Activated T-cell treated with anti-CD3 and anti-CD28 coated beads, Interleukin-2, amount 50 U/mL, for 4 hours (primary cell): ENCODE measurements at places on chromosomes 2 and 18. TPM values are rescaled to one million over a fixed set of nuclear protein-coding genes. Genes with fewer than 3 reads are reported as not detected.

DNA sequence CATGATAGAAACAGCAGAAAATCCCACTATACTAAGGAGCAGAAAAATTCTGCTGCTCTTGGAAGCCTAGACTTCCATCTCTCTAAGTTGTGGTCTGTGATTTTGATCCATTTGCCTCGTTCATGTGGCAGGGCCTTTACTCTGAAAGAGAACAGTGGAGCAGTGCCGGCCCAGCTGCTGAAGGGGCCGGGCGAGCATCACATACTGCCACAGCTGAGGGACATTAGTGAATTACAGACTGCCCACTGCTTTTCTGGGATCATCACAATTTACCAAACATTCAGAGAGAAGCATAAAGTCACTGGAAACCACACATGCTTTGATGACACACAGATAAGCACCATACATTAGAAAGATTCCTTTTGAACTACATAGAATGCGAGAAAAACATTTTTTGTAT, 217.0 kb upstream of the BOD1L2 start:
- no peak for DNase-seq

DNA sequence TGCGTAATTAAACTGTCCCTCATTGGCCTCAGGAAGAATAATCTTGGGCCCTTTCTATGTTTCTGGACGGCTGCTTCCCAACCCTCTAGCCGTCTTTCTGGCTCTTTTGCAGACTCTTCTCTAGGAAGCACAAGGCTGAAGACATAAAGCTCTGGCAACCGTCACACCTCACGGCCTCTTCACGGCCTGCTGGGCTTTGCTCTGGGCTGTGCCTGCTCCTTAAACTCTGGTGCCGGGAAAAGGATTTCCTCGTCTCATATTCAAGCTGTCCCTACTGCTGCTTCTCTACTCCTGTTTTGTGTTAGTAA, 36.0 kb upstream of the WIPF1 start:
- no peak for DNase-seq

GRCh38 chr2:207836521-207837133, 66.9 kb upstream of the FZD5 start:
- no peak for DNase-seq

Gene BCL11A
- total RNA-seq = 0.38 TPM

Gene LYG1
- total RNA-seq = 0.47 TPM

GRCh38 chr2:28661589-28662001, 90.0 kb upstream of the PPP1CB start:
- no peak for DNase-seq

- no peak for DNase-seq
Observed at GRCh38 chr18:50099725-50100407, 95.1 kb downstream of the MYO5B start.

GRCh38 chr2:236045251-236046235, 122.6 kb downstream of the GBX2 start:
- DNase-seq = no peak

Gene ITPRIPL1
- 30.2 TPM for total RNA-seq
